IMR-90 (cell line): ENCODE measurements at places on chromosomes 11 and 22.

DNA sequence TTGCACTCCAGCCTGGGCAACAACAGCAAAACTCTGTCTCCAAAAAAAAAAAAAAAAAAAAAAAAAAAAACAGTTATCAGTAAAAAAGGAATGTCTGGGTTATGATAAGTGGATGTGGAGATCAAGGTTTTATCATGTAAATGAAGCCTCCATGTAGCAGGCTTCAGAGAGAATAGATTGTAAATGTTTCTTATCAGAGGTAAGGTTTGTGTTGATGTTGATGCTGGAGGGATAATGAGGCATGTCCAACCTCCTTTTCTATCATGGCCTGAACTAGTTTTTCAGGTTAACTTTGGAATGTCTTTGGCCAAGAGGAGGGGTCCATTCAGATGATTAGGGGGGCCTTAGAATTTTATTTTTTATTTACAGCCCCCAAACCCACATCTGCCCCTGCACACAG is 35.4 kb upstream of the TREH start:
- no peak for DNase-seq

DNA sequence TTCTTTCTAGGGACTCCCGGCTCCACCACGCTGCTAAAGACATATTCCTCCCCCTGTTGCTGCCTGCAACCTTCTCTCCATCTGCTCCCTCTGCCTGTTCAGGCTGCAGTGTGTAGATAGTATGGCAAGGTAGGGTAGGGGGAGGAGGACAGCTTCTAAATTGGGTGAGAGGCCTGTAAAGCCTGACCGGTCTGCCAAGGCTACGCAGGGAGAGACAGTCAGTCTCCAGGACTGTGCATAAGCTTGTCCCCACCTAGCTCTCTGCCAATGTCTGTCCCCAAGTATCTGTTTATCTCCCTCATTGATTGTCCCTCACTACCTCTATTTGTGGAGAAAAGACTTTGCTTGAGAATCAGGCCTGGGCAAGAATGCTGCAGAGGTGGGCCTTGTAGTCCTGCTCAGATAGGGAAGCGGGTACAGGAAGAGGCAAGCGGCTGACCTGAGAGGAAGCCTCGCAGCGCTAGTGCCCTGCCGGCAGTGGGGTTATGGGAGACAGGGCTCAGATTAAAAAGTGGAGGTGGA is 871 bp upstream of the SEZ6L start:
- DNase-seq: no peak

DNA sequence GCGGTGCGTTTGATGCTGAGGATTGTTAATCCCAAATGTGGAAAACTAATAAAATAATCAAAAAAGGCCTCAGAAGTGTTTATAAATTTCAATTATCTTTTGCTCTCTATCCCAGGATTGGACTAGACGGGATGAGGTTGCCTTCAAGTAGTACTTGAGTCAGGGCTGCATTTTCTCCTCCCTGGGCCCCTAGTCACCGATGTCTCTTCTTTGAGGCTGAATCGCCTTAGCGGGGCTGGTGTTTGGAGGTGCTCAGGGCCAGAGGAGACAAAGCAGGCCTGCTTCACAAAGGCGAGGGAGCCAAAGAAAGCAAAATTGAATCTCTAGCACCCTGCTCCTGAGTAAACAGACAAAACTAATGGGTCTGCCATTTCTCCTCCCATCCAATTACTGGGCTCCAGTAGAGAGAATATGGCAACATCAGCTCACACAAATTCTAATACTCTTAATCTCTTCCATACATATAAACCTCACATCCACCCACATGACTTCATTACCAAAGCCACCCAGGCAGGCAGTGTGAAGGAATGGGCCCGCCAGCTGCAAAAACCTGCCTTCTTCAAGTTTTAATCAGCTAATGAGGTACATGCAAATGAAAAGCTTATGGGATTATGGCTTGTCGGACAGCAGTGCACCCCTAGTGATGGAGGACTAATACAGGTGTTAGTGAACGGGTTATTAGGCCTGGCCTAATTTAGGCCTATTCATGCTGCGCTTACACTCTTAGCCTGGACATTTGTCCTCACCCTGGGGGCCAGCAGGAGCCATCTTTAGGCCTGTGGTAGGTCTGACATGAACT is 52.7 kb upstream of the HTATIP2 start:
- no peak for DNase-seq

DNA sequence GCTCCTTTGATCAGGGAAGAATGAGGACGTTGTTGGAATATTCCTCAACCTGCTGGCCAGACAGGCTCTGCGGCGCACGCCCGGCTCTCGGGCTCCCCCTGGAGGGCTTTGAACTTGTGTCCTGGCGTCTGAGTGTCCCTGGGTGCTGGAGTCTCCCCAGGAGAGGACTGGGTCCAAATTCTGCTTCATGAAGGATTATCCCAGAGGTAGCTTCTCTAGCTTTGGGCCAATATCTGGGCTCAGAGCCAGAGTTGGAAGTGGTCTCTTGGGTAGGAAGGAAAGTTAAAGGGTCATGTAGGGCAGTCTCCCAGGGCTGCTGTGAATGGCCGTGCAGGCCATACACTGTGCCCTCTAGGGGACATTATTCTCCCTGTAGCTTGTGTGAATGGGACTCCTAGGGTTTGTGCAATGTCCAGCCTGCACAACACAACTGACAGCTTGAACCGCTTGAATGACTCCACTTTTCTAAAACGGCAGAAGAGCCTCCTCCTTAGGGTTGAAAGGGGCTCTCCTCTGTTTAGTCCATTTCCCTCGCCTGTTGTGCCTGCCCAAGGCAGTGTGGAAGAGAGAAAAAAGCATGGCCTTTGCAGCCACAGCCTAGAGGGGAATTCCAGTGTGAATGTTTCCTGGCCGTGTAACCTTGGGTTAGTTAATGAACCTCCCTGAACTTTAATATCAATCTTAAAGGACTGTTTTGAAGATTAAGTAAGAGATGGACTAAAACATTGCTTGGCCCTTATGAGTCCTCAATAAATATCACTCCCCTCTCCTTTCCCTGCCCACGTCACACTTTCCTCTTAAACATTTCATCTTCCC is 111.2 kb upstream of the THY1 start:
- DNase-seq: peak; percentile 23

DNA sequence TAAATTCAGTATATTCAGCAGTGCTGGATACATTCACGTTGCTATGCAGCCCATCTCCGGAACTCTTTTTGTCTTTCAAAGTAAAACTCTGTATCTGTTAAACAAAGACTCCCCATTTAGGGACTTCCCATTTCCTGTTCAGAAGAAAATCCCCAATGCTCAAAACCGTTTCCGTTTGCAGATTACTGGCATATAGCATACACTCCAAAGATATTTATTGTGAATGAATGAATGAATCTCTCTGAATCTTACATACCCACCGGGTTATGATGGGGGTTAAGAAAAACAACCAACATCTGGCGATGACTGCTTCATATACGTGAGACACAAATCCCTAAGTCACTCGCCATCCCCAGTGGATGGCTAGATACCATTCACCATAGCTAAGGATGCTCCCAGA is 1.6 kb downstream of the THY1 start:
- DNase-seq: peak; percentile 62

DNA sequence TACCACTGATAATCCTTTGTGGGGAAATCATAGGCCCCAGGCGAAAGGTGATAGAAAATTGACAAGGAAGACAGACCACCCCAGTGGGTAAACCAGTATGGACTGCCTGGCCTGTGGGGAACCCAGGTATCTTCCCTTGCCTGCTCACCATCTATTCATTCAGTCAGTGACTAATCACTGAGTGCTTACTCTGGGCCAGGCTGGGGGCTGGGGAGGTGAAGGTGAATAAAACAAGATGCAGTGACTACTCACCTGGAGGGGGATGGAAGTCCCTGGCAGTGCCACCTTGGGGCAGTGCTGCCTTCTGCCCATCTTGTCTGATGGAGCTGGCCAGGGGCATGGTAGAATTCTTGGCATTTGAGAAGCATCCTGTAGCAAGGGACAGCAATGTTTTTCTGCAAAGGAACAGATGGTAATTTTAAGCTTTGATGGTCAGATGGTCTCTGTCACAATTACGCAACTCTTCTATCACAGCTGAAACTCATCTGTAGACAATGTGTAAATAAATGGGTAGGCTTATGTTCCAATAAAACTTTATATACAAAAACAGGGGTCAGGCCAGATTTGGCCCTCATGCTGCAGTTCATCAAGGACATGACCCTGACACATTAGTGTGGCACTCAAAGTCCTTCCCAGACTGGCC is 4.6 kb downstream of the ISX start:
- DNase-seq: no peak

- no peak for DNase-seq
These were observed 14.6 kb upstream of the MIAT start for GRCh38 chr22:26642465-26643417.

DNA sequence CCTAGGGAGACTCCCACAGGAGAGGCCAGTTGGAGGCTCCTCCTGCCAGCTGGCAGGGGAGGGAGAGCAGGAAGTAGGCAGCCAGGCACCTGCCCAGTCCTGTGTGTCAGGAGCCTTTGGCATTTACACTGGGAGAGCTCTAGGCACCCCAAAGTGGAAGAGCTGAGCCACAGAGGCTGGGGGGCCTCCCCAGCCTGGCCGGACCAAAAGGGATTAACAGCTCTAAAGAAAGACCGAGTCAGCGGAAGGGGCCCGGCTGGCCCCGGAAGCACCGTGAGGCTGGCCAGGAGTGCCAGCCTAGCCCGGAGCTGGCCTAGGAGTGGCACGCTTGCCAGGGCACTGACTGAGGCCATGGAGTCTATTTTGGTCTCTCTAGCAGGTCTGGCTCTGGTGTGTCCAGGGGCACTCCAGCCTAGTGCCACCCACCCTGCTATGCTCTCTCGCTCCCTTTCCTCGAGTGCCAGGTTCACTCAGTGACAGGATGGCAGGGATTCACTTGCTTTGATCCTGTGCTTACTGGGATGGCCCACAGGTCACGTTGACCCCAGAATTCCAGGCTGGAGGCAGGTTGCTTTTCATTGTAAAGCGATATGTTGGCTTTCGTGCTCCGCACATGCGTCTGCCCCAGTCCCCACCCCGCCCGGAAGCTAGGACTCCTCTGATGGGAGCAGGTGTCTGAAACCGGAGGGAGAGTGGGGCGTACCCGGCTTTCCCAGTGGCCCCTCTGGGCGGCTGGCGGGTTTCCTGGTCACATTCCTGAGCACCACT is 3.3 kb upstream of the KMT5B start:
- no peak for DNase-seq

GRCh38 chr22:17954200-17954859 is 70.0 kb downstream of the MICAL3 start:
- no peak for DNase-seq

DNA sequence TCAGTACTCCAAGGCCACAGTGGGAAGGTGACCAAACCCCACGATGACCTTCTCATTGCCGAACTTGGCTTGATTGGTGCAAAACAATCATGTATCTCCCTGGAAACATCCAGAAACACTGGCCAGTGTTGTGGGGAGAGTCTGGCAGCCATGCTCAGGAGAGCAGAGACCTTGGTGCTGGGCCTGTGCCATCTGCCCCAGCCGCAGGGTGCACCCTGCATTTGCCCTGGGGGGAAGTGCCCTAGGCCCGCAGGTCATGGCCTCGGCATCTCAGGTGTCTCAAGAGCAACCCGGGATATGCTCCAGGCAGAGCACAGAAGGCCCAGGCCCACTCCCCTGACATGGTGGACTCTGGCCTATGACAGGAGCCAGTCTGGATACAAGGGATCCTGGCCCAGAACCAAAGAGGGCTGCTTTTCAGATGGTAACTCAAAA is 23.7 kb downstream of the ARVCF start:
- no peak for DNase-seq

GRCh38 chr11:3225826-3226750 is 6.1 kb downstream of the MRGPRE start:
- DNase-seq: no peak

- no peak for DNase-seq
These were observed 110.0 kb downstream of the KIRREL3 start for GRCh38 chr11:126890561-126890960.
